AG10803 (cell line): ENCODE measurements at places on chromosomes 16 and 17.
A peak's percentile ranks its signal among the peaks of the same experiment; 100 is the strongest.

DNA sequence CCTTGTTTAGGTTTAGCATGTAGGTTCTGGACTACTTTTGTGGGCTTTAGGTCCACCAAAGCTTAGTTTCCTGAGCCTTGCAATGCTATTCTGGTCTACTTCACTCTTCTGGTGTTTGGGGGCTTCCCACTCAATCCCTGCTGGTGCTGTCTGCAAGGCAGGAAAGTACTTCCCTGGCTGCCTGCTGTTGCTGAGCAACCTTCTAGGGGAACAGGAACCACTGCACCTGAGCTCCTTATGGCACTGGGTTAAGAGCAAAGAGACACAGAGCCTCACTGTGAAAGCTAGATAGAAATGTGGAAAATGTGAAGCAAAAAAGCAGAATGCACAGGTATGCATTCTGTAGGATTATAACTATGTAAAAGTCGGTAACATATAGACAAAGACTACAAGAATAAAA, 17.0 kb downstream of the MPO start:
- no peak for DNase-seq

DNA sequence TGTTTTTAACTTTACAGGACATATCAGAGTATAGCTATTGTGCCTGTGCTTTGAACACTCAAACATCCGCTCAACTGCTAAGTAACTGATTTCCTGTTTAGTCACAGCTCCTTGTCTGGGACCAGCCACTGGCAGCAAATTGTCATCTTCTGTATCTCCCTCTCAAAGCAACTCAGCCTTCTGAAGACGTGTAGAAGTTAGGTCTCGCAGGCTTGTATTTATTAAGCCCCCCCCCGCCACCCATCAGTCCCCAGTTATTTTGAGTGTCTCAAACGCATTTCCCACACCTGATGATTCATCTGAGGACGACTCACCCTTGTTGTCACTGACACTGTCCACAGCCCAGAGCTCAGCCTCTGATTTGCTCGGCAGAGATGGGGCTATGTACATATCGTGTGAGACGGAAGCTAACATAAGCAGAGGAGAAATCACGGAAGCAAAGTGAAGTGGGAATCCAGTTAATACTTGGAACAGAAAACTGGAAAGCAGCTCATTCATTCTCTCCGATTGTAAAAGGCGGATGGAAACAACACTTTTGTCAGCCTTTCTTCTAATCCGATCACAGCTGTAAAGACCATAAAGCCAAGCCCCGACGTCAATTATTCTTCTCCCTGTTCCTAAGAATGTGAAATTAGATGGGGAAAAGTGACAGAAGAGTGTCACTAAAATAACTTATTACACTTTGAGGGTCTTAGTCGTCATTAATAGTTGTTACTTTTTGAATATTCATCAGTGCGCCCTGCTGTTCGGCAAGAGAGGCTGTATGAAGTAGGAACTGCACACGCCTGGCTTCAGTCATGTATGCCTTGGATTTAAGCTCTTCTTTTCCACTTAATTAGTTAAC, 64.2 kb downstream of the PITPNC1 start:
- peak; percentile 78 for DNase-seq

DNA sequence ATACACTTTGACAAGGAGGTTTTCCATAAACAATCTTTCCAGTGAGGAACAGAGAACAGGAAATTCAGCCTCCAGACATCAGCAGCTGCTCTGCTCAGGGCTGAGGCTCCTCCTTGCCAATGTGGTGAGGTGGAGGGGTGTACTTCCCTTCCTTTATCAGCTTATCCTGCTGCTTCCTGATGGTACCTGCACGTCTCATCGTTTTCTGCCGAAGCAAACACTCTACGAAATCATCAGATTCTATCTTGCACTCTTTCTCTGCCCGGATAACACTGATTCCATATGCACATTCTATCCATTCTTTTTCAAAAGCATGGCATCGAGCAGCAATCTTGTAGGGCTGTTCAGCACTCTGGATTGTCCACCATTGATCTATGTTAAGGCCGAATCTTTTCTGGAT, 15.4 kb upstream of the SEZ6 start:
- DNase-seq: no peak

DNA sequence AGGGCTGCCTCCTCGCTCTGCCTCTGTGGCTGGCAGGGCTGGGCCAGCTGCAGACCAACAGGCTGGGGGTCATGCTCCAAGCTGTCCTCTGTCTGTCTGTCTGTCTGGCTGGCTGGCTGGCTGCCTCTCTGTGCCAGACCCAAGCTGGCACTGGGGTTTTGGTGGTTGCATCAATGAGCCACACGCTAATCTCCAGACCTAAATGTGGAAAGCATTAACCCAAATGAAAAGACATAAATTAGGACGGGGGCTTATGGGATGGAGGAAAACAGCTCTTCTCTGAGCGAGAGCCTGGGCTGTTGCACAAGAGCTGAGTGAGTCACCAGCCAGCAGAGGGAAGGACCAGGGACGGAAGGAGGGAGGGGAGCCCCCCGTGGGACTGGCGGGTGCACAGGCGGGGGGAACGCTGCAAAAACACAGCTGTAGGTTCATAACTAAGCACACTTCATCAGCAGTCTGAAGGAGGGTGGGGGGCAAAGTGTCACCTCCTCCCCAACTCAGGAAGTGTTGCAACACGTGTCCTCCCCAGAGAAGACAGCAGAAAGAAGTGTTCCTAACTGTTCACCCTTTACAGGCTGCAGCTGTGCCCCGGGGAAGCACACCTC, 83.4 kb downstream of the GAS7 start:
- peak; percentile 99 for DNase-seq

GRCh38 chr16:16073891-16074881, 124.8 kb downstream of the ABCC1 start:
- DNase-seq: peak; percentile 96

DNA sequence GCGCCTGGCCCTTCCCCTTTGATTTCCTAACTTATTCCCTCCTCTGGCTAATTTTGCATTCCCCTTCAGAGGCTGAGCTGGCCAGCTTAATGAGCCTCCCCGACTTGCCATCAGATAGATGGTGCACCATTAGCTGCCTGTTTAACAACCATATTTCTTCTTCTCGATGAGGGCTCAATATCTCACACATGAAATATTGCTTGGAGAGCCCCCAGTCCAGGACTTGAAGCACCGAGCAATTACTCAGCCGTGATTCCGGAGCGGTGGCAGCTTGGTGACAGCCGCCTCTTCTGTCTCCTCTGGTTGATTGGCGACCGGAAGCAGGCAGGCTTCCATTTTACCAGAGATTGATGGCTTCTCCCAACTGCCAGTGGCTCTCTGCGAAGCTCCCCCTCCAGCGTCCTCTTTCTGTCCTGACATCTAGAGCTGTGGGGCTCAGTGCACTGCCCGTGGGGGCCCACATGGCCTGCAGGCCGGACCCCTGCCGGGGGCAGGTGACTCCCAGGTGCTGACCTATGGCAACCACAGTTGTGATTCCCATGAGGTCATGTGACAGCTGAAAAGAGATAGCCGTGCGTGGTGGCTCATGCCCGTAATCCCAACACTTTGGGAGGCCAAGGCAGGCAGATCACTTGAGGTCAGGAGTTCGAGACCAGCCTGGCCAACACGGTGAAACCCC, 133.7 kb upstream of the SEC14L1 start:
- no peak for DNase-seq

DNA sequence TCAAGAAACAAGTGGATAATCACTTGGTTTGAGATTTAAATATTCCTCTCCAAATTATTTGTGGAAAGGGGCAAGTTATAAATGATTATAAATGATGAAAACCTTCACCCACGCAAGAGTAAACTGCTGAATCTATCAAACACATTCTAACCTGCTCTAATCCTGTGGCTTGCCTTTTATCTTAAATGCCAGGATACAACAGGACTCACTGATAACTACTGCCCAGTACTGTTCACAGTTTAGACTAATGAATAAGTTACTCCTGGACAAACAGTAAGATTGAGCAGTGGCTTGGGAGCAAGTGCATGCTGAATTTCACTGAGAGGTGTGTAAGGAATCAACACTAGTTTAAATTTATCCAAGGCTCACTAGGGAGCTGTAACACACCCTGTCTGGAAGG, 31.1 kb downstream of the IGF2BP1 start:
- no peak for DNase-seq

GRCh38 chr16:66353055-66353454, 13.4 kb upstream of the CDH5 start:
- no peak for DNase-seq

GRCh38 chr17:16889088-16889465, 82.8 kb downstream of the TNFRSF13B start:
- no peak for DNase-seq

GRCh38 chr16:86443508-86444147, 66.7 kb upstream of the FOXF1 start:
- DNase-seq: no peak

DNA sequence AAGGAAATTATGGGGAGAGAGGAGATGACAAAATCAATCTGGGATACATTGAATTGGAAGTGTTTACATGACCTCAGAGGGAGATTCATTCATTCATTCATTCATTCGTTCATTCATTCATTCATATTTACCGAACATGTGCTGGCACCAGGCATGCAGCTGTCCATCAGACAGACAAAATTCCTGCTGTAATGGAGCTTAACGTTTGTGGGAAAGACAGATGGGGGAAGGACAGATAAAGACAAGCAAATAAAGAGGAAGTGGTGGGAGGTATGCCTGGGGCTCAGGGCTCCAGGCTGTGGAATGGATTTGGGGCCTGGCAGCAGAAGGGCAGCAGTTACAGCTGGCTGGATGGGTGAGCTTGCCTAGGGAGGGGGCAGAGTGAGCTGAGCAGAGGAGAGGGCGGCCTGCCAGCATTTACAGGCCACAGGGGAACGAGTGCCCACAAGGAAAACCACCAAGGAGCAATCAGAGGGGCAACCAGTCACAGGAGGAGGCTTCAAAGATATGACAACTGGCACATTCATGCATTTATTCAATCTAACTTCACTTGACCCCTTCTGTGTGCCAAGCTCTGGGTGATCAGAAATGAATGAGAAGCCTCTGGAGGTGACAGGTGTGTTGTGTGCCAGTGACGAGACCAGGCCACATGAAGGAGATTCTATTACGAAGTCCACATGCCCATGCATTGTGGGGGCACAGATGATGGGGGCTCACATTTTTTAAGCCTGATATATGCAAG, 48.5 kb downstream of the ARHGAP27 start:
- peak; percentile 10 for DNase-seq

GRCh38 chr17:7380321-7380720, 568 bp upstream of the TNK1 start:
- DNase-seq: peak; percentile 75

GRCh38 chr17:21283482-21284318, 811 bp upstream of the MAP2K3 start:
- no peak for DNase-seq

DNA sequence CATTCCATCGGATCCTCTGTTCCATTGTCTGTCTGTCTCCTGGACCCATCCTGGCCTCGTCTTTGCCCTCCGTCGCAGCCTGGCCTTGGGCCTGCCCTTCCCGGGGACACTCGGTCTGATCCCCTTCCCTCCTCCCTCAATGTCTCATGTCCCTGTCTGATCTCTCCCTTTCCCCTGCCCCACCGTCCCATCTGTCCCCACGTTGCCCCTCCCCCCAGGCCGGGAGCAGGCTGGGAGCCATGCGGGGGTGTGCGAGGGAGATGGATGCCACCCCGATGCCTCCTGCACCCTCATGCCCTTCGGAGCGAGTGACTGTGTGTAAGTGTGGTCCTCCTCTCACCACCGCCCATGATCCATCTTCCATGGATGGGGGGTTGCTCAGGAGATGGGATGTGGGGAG, 5.3 kb upstream of the ATP2A1 start:
- DNase-seq: no peak

DNA sequence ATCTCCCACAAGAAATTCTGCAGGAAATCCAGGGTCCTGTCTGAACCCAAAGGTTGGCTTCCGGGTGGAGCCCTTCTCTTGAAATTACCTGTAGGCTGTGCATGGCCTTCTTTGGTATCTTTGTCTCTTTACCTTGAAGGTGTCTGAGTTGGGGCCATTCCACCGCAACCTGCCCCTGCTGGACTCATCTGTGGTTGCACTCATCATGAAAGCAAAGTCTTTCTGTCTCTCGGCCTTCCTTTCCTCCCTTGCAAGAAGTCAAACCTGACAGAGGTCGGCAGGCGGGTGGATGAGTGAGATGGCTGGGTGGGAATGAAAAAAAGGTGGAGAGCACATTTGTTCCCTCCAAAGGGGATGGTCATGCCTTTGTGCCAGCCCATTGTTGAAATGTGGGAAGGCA, 25.1 kb downstream of the SALL1 start:
- no peak for DNase-seq

- peak; percentile 59 for DNase-seq
Observed at GRCh38 chr17:48351911-48352332, 78.1 kb downstream of the SKAP1 start.

- DNase-seq: no peak
Observed at GRCh38 chr17:80168371-80168770, 1.5 kb upstream of the CARD14 start.

DNA sequence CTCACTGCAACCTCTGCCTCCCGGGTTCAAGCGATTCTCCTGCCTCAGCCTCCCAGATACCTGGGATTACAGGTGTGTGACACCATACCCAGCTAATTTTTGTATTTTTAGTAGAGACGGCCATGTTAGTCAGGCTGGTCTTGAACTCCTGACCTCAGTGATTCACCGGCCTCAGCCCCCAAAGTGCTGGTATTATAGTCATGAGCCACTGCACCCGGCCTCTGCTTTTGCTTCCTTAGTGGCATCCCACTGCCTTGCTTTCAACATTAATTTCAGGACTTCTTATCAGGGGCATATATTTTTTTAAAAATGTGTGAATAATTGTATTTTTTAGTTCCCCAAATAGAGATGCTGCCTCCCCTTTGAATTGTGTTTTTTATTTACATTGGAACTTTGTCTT, 98.8 kb downstream of the SYCE1L start:
- DNase-seq: no peak

DNA sequence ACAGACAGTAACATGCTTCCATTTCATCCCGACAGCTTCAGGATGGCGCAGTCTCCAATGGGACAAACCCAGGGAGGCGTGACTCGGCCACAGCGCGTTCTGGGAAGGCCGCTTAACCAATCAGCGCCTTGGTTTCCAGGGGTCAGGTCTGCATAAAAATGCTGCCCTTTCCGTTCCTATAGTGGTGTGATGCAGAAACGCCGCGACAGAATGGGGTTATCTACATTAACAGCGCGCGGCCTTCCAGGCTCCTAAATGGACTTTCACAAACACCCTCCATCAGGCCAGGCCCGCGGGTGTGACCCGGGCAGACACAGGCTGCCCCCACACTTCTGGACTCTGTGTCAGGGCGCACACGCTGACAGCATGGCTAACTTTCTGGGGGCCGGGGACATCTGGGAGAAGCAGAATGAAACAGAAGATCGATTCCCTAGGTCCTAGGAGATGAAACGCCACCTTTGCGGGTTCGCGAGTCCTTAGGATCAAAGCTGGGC, 792 bp downstream of the TMEM231 start:
- peak; percentile 86 for DNase-seq
